CD4-positive, alpha-beta memory T cell (primary cell): ENCODE measurements at places on chromosomes 6 and 20.

DNA sequence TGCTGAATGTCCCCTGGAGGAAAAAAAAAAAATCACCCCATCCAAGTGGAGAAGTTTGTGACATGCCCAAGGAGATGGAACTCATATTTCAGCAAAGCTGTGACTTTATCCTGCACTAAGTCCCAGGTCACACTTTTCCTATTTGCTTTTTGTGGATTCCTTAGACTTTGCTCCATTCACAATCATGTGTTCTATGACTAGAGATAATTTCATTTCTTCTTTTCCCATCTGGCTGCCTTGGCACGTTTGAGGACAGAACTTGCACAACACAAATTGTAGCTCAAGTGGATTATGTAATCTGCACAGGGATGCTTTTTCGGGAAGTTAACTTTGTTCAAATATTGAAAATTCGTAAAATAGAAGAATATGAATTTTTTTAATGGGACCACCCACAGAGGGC, 100.7 kb upstream of the PTPN1 start:
- DNase-seq = no peak

GRCh38 chr6:5464099-5464885, 203.0 kb downstream of the FARS2 start:
- DNase-seq = no peak

DNA sequence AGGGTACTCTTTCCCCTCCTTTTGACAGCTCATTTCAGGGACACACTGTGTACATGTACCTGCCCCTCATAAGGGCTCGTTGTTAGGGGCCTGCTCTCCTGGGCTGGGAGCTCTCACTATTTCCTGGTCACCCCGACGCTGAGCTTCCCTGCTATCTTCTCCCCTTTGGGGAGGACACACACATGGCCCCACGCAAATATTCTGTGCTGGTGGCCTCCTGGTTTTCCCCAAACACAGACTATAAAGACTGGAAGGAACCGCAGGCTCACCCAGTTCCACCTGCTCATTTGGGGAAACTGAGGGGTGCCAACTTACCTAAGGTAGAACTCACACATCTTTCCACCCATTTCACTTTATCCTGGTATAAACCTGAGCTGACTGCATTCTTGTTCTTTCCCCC, 301.4 kb upstream of the SUPT3H start:
- DNase-seq = no peak

GRCh38 chr6:149147195-149147594, 170.3 kb upstream of the TAB2 start:
- no peak for DNase-seq

- DNase-seq = no peak
Observed at GRCh38 chr6:131756039-131756438, 45.2 kb upstream of the CTAGE9 start.

DNA sequence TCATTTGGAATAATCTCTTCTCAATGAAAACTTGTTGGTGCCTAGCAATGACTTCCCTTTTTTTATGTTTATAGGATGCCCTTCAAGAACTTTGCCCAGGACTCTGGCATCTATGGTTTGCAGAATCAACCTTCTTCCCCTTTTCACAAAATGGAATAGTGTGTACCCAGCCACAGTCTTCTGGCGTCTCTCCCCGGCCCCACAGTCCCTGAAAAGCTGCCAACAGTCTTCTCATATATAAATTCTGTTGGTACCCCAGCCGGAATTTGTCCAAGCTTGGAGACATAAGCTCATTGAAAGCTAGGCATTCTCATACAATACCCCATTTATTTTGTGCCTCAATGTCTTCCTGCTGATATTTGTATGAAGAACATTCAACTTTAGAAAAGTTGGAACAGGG, 26.4 kb upstream of the MCM3 start:
- DNase-seq = no peak

DNA sequence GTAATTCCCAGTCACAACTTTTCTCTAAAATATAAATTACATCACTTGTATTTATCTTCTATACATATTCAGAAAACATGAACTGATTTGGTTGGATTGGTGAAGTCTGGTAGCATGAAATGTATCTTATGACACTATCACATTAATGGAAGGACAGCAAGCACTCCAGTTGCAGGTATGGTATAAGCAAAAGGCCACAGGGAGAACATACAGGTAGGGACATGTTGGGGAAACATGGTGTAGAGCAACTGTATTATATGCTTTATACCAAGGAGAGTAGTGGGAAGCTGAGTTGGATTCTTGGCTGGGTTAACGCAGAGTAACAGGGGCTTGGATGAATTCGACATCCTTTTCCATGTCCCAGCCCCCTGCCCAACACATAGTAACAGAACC, 1.4 kb upstream of the VARS1 start:
- no peak for DNase-seq

GRCh38 chr6:115986026-115986425, 74.7 kb downstream of the FRK start:
- no peak for DNase-seq
